ENCODE measurements at places on chromosomes 16 and 17.
A peak's percentile ranks its signal among the peaks of the same experiment; 100 is the strongest.

DNA sequence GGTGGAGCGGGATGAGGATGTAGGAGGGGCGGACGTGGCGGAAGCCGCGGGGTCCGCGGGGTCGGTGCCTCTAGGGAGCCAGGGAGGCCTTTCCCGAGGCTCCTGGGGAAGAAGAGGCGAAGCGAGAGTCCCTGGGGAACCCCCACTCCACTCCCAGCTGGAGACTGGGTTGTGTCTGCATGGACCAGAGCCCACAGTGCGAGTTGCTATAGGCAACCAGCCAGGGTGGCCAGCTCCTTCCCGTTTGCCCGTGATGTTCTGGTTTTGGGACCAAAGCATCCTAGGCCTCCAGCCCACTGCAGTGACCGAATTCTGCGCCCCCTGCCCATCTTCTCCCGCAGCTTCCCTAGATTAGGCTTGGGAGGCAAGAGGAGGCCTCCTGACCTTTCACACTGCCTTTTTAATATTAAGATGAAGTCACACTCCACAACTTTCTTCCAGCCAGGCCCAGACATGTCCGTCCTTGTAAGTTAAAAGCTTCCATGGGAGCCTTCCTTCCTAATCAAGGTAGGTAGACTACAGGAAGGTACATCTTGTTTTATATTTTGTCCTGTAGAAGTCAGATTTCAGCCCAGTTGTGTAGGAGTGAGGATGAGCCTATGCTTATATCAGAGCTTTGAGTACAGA is 469 bp downstream of the AMZ2 start:
- DNase-seq: no peak

- no peak for DNase-seq
Observed at GRCh38 chr17:35891269-35891668, 11.1 kb upstream of the CCL5 start.

- no peak for DNase-seq
Observed at GRCh38 chr17:77531641-77532040, 390.9 kb downstream of the SEC14L1 start.

- no peak for DNase-seq
Observed at GRCh38 chr17:82033359-82034085, 2.0 kb downstream of the RAC3 start.

DNA sequence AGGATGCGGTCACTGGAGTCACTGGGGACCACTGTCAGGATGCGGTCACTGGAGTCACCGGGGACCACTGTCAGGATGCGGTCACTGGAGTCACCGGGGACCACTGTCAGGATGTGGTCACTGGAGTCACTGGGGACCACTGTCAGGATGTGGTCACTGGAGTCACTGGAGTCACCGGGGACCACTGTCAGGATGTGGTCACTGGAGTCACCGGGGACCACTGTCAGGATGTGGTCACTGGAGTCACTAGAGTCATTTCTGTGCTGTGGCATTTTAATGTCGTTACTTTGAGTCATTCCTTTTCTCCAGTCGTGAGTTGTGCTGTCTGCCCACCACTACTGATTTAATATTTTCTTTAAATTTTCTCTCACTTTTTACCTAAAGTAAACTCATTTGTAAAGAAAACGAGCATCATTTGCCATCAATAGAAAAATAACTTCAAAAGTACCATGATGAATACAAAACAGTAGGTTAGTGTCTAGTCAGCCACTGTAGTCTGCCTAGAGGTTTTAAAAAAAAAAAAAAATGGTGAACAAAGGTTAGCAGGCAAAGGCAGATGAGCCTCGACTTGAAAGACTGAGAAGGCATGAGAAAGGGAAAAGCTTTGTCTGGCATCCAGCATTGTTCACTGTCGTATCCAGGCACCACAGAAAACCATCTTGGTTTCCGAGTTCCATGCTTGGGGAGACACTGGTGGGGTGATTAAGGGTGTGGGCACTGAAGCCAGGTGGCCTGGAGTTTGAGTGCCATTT is 346.6 kb downstream of the SNX29 start:
- no peak for DNase-seq

DNA sequence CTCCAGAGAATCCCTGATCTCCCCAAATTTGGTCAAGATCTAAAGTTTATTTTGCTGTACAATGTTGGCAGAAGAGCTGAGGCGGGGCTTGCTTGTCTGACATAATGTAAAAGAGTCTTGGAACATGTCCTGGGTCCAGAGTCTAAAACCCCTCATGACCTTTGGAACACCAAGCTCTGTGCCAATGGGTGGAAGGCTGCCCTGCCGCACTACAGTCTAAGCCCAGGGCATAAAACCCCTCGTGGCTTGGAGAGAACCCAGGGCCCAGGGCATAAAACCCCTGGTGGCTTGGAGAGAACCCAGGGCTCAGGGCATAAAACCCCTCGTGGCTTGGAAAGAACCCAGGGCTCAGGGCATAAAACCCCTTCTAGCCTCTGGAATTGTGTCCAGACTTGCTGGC is 36.7 kb downstream of the CCDC57 start:
- DNase-seq: no peak

DNA sequence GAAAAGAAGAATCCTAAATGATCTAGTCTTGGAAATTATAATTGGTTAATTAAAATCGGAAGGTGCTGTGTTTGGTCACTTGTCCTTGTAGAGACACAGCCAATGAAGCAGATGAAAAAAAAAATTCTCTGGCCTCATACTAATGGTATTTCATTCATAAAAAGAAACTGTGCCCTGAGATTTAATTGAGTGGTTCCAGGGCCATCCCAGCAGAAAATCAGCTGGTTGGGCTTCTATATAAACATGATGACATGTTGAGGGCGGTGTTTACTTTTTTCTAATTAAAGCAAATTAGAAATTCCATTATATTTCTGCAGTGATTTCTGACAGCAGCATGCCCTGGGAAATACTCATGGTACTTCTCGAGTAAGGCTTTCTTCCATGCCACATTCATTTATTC is 191.9 kb upstream of the KCNJ16 start:
- no peak for DNase-seq

DNA sequence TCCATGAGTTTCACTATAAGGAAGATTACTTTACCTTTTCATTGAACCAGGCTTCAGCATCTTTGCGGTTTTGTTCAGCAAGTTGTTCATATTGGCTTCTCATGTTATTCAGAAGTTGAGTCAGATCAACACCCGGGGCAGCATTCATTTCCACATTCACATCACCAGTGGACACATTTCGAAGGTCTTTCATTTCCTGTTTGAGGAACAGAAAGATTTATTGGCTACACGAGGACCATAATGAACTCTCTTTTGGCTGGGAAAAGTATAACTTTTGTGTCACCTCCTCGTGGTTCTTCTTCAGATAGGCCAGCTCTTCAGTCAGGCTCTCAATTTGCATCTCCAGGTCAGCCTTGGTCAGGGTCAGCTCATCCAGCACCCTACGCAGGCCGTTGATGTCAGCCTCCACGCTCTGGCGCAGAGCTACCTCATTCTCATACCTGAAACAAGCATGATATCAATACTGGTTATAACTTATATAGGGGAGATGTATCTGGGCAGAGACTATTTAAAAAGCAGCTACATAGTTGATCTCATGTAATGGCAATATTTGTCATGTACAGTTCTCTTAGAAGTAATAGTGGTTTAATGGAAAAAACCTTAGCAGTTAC is 2.1 kb downstream of the KRT10 start:
- no peak for DNase-seq

- no peak for DNase-seq
Observed at GRCh38 chr16:20257234-20257633, 70.1 kb downstream of the GP2 start.

GRCh38 chr16:55842369-55843104 is 9.6 kb upstream of the CES1 start:
- peak; percentile 56 for DNase-seq

DNA sequence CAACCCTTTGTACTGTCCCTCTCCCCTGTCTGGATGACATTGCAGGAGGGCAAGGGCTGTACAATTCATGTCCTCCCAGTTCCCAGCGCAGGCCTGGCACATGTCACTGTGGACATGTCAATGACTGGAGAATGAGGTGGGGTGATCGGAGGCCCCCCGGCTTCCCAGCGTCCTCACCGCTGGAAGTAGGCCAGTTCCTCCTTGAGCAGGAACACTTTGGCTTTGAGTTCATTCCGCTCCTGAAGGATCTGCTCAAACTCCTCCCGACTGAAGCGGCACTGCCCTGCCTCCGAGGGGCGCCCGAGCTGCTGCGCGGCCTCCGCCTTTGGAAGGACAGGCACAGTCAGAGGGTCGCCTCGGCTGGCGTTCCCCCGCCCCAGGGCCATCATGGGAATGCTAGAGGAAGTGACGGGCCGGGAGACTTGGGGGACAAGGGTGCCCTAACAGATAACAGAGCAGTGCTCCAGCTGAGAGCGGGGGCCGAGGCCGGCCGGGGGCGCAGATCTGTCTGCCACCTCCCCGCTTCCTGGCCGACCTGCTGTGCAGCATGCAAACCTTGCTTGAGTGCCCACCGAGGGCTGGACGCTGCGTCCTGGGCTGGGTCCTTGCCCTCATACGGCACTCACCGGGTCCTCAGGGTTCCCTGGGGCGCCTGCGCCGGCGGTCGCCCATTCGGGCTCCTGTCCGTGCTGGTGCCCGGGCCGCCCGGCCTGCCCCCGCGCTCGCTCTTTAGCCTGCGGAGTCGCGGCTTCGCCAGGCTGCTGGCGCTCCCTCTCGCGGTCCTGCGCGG is 1.3 kb downstream of the RILP start:
- no peak for DNase-seq

DNA sequence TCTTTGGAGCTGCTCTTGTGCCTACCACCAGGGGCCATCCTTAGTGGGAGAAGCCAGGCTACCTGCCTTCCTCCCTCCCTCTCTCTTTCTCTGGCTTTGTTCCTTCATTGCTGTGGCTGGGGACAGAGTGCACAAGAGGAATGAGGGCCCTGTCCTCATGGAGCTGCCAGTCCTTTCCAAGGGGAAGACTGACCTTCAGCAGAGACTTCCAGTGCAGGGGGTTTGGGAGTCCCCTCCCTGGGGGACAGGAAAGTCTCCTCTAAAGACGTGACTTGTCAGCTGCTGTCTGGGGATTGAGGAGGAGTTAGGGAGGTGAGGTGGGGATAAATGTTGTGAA is 108.1 kb downstream of the CMIP start:
- DNase-seq: no peak

DNA sequence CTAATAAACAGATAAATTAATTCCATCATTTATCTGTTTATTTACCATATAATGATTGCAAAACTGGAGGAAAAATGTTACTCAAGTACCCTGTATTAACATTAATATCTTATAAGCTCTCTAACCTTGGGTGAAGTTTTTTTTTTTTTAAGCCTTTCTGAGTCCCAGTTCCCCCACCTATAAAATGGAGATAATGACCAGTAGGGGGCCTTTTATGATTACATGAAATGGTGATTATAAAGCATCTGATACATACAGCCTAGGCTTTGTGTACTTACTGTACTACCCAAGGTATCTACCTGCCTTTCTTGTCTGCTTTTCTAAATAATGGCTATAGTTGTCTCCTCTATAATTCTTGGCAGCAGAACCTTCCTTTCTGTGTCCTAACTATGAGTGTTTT is 22.6 kb downstream of the LRRC36 start:
- DNase-seq: no peak

GRCh38 chr16:5205361-5206040 is 107.9 kb upstream of the EEF2KMT start:
- no peak for DNase-seq

DNA sequence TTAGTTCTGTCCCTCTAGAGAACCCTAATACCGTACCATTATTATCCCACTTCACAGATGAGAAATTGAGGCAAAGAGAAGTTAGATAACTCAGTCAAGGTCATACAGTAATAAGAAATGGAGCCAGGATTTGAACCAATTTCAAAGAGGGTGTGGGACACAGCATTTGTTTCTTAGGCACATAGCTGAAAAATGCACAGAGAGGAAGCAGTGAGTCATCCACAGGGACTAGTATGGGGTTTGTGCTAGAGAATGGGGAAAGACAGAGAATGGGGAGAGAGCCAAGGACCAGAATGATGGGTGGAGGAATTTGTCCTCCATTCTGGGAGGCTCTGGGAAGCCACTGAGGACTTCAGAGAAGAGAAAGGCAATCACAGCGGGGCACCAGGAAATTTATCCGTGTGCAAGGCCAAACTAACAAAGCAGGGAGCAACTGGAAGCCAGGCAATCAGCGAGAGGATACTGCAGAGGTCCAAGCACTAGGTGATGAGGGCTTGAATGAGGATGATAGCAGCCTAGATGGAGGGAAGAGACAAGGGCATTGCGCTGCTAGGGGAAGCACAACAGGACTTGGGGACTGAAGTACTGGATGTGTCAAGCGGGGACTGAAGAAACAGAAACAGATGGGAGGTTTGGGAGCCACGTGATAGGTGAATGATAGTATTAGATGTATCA is 78.1 kb upstream of the ZFHX3 start:
- peak; percentile 19 for DNase-seq

GRCh38 chr16:4801051-4801961 is 1.1 kb downstream of the ROGDI start:
- no peak for DNase-seq

Measured in kidney capillary endothelial cell (primary cell).